ENCODE measurements at places on chromosomes 16 and 17. TPM values are rescaled to one million over a fixed set of nuclear protein-coding genes. Genes with fewer than 3 reads are reported as not detected.

Gene KRT23
- not detected for total RNA-seq

DNA sequence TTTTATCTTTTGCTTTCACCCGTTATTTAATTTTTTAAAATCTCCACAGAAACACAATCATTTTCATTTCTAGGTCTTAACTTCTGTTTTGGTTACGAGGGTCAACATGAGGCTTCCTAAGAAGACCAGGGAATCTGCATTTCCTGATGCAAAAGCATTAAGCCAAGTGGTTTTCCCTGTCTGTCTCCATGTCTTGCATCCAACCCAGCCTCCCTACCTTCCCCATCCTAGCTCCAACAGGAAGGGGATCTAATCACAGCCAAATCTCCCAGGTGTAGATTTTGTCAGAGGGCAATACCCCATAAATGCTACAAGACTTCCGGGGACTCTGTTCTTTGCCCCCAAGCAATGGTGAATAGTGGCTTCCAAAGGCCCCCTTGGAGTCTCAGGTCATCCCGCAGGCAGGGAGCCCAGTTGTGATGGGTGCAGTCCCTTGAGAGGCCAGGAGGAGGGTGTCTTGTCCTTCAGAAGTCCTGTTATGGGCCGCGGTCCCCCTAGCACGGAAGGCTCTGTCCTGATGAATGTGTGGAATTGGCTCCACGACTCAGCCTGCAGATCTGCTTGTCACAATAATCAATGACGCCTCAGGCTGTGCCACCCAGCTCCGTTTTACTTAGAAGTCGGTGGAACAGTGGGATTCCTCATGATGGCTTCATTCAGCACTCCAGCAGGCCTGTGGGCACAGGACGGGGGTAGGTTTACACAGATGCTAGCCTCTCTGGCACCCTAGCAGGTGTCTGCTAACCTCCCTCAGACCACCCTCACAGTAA lies 141.1 kb downstream of the RGS9 start:
- peak; percentile 75 for ATAC-seq

GRCh38 chr16:66326991-66327513 lies 39.4 kb upstream of the CDH5 start:
- ATAC-seq: no peak

- ATAC-seq: no peak
Measured at GRCh38 chr16:86533767-86534351, 21.2 kb downstream of the MTHFSD start.

Gene DPH1
- total RNA-seq: 29.9 TPM

GRCh38 chr16:75482434-75483205 lies 12.6 kb downstream of the CHST6 start:
- no peak for ATAC-seq

DNA sequence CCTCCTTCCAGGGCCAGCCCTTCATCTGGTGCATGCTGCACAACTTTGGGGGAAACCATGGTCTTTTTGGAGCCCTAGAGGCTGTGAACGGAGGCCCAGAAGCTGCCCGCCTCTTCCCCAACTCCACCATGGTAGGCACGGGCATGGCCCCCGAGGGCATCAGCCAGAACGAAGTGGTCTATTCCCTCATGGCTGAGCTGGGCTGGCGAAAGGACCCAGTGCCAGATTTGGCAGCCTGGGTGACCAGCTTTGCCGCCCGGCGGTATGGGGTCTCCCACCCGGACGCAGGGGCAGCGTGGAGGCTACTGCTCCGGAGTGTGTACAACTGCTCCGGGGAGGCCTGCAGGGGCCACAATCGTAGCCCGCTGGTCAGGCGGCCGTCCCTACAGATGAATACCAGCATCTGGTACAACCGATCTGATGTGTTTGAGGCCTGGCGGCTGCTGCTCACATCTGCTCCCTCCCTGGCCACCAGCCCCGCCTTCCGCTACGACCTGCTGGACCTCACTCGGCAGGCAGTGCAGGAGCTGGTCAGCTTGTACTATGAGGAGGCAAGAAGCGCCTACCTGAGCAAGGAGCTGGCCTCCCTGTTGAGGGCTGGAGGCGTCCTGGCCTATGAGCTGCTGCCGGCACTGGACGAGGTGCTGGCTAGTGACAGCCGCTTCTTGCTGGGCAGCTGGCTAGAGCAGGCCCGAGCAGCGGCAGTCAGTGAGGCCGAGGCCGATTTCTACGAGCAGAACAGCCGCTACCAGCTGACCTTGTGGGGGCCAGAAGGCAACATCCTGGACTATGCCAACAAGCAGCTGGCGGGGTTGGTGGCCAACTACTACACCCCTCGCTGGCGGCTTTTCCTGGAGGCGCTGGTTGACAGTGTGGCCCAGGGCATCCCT lies 7.4 kb downstream of the NAGLU start:
- ATAC-seq: no peak

Gene CCL14
- 6.5 TPM for total RNA-seq

GRCh38 chr17:35918665-35919064 lies 11.9 kb downstream of the RDM1 start:
- ATAC-seq: peak; percentile 43

DNA sequence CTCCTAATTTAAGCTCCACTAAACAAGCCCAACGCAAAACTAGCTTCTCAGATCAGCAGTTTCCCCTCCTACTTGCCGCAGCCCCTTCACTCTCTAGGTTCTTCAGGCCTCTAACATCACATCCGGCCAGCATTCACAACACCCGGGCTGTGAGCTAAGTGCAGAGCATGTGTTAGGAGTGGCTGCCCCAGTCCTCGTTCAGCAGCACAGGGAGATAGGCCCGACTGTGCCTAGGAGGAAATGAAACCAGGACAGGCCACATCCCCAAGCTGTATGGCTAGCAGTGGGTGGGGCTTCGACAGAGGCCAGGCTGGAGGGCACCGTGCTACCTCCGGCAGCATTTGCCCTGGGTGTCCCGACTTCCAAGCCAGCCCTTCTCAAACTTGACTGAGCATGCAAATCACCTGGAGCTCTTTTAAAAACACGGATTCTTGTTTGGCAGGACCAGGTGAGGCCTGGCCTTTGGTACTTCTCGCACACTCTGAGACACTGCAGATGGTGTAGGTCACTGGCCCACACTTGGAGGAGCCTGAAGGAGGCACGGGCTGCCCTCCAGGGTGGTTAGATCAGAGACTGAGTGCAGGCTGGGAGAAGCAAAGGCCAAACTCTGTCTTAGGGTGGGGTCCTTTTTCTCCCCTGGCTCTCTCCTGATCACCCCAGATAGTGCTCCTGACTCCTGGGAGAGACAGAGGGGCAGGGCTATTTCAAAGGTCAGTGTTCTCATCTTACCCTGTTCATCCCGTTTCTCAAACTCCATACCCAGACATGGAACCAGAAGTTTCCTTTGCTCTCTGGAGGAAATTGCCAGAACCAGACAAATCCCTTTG lies 202.0 kb downstream of the C16orf78 start:
- ATAC-seq: peak; percentile 65

DNA sequence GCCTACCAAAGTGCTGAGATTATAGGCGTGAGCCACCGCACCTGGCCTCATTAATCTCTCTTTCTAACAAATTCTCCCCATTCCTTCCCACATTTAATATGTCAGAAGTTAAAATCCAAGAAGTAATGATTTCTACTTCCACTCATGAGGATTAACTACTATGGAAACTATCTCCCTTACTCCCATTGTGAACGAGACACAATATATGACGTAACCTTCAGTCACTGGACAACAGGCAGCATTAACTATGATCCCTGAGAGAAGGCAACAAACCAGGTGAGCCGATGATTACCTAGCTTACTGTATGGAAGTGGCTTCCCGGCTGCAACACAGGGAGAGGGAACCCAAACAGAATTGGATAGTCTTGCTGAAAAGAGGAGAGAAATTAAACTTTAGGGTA lies 20.0 kb downstream of the GLG1 start:
- ATAC-seq: no peak

DNA sequence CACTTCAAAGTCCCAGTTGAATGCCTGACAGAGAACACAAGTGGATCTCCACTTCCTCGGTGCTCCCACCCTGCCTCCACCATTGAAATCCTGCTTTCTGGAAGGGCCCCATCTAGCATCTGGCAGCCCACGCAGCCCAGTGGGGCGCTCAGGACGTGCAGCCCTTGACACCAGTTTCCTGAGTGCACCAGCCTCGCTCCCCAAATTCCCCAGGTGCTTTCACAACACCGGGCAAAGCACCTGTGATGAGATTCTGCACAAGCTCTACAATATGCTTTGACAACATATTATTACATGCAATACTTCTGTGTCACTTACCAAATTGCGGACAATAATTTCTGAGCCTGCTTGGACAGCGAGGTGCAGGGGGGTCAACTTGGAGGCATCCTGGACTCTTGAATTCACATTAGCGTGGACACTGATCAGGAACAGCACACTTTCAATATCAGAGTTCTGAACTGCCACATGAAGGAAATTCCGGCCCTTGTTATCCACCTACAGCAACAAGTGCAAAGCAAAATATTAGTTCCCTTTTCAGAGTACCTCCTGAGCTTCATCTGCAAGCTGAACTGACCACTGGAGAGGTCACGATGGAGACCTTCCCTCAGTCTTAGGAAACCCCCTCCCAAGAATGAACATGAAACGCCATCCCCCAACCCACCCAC lies 33.9 kb downstream of the CYB5D2 start:
- no peak for ATAC-seq

Gene PRSS27
- 1.9 TPM for total RNA-seq

- ATAC-seq: peak; percentile 88
Measured at GRCh38 chr16:30786936-30787612, at the start of gene ZNF629. ZNF629 (minus strand) TSS chr16:30787205; CDS start chr16:30784482, 2,723 bp downstream.

Gene GPR139
- total RNA-seq: 0.23 TPM

GRCh38 chr16:24534620-24535019 lies 4.7 kb upstream of the RBBP6 start:
- no peak for ATAC-seq

GRCh38 chr17:41812381-41813151 lies at the start of gene FKBP10:
FKBP10 (plus strand) TSS chr17:41813004; CDS start chr17:41813035, 31 bp downstream.
- ATAC-seq: peak; percentile 60

GRCh38 chr17:66549731-66550207 lies 247.4 kb downstream of the PRKCA start:
- no peak for ATAC-seq

- peak; percentile 39 for ATAC-seq
Measured at GRCh38 chr16:11613381-11614303, 26.9 kb upstream of the LITAF start.

DNA sequence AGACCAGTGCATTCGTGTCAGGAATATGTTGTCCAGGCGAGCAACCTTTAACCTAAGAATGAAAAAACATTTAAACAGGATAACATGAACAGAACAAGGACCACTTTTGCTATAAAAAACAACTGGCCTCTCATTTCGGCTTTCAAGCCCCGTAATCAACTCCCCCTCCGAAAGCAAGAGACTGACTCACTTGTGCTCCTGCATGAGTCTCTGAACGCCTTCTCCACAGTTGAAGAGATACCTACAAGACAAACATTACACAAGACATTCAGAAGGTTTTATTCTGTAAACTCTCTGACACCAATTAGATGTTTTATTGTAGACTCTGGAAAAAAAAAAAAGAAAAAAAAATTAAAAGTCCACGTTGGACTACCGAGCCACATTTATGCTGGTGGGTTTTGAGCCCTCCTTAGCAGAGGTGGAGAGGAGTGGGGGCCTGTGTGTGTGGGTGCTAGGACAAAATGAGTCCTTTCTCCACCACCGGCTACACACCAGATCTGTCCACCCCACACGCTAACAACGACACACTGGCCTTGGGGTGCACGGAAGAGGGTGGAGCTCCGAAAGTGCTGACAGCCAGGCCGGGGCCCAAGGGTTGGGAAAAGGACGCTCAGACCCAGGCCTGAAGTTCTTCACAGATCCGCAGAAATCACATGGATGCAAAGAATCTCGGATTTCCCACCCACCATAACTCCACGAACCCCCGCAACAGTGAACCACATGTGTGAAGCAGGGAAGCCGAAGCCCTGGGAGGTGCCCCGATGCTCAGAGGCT lies 759 bp downstream of the ELAC2 start:
- no peak for ATAC-seq

- no peak for ATAC-seq
Measured at GRCh38 chr16:68069511-68070248, 15.5 kb upstream of the NFATC3 start.

DNA sequence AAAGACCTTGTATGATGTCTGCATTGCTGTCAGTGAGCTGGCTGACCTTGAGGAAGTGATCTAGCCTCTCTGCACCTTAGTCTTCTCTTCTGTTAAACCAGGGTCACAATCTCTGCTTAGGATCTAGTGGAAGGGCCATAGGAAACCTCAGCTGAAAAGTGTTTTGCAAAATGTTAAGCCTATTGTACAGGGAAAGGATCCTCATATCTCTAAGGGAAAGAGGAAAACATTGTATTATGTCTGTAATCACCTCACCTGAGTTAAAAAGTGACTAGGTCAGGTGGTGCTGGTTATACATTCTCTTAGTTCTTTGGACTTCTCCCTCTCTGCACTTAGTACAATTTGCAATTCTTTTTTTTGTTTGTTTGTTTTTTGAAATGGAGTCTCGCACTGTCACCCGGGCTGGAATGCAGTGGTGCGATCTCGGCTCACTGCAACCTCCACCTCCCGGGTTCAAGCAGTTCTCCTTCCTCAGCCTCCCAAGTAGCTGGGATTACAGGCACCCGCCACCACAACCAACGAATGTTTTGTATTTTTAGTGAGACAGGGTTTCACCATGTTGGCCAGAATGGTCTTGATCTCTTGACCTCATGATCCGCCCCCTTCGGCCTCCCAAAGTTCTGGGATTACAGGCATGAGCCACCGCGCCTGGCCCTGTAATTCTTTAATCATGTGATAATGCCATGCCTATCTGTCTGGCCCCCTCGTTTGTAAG lies 2.0 kb upstream of the SEPHS2 start:
- no peak for ATAC-seq

DNA sequence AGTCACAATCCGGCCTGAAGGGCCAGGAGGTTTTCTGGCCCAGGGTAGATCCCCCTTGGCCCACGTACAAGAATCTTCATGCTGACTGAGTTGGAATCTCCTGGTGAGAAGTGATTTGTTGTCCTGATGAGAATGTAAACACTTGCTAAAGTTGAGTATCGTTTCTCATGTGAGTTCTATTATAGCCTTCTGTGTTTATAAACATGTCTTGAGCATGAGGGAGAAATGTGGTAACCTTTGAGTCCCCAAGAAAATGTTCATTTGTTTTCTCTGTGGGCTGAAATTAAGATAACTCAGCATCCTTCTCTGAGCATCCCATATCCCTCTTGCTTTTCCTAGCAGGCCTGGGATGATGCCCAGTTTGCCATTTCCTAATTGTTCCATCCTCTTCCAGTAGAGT lies 204.8 kb downstream of the FTO start:
- ATAC-seq: no peak

DNA sequence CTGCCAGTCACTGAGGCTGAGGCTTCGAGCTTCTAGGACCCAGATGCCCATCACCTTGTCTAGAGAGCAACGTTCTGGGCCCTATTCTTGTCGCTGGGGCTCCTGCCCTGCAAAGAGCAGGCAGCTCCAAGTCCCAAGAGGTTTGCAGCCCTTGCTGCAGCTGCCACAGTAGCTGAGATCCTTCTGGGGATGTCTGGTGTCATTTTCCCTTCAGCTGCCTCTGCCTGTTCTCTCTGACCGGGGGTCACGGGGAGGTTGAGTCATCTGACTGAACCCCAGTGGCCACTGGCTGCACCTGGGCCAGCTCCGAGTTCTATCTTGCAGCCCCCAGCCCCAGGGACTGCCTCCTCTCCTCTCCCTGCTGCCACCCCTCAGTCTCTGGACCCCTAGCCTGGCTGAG lies 4.9 kb downstream of the WSCD1 start:
- no peak for ATAC-seq

Gene FOXN1
- total RNA-seq: not detected

Gene EVI2B
- 12.7 TPM for total RNA-seq

Gene CACNG3
- total RNA-seq: not detected

GRCh38 chr17:61361084-61361483 lies 38.6 kb upstream of the TBX2 start:
- ATAC-seq: no peak

- ATAC-seq: no peak
Measured at GRCh38 chr16:66996983-66997358, 8.6 kb downstream of the CES4A start.

Gene TPPP3
- 14.8 TPM for total RNA-seq

All from gastroesophageal sphincter (tissue), 4 donors.